ENCODE measurements at places on chromosomes 6 and 20.

DNA sequence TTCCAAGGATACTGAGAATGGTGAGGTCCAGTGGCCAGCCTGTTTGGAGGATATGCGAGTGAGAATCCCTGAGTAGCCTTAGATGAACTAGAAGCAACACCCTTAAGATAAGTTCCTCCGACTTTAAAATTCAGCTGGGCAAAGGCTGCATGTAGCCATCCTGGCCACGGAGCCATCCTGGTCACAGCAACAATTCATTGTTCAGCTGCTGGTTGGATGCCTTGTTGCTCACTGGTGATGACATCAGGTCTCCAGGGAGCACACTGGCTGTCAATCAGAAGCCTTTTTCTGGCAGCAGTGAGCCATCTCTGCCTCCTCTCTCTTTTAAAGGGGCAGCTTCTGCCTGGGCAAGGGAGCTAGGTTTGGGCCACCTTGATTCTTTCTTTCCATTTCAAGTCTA is 22.4 kb upstream of the RIMS4 start:
- no peak for DNase-seq

DNA sequence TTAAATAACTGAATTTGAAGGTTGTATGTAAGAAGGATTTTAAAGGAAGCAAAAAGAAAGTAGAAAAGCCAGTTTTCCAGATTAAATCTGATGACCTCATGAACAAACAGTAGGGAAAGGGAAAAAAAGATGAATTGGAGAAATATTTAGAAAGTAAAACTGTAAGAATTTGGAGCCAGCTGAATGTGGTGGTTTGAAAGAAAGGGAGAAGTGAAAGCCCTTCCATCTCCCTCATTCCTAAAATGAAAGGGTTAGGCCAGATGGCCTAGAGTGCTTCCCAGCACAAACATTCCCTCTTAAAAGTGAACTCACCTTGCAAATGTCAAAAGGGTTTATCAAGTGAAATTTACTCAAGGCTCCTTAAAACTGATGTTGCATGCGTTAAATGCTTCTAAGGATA is 139.3 kb upstream of the COL21A1 start:
- no peak for DNase-seq

- no peak for DNase-seq
Observed at GRCh38 chr6:107578642-107579341, 88.9 kb downstream of the SOBP start.

- DNase-seq, result peak; percentile 63
Observed at GRCh38 chr20:62598761-62599194, 43.5 kb upstream of the SLCO4A1 start.

DNA sequence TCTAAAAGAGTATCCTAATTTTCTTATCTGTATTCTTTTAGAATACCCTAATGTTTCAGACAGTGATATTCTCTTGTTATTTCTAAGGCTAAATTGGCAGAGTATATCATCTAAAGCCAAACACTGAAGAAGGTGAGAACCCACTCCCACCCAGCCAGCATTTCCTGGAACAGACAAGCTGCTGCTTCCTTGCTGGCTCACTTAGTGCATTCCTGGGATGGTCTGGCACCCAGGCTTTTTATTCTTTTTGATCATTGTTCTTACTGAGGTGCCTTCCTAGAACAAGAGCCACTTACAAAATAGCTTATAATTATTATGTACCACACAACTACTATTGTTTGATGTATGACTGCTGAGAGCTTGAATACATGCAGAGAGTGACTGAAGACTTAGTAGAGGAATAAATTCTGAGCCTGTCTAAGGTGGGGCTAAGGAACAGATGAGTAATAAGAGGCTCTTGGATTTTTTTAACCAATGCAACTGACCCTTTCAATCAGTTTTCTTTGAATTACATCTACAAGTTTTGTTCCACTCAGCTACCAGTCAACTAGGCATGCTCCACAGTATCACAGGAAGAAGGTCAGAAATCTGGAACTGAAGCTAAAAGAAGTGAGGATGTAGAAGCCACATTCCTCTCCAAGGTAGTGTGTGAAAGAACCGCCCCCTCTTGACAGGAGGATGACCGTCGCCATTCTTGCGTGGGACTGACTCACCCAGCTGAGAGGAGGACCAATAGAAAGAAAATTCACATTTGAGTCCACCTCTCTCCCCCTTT is 30.1 kb downstream of the PRPH2 start:
- DNase-seq, result no peak

- DNase-seq, result no peak
Observed at GRCh38 chr20:17377231-17377630, 150.4 kb downstream of the PCSK2 start.

- DNase-seq, result no peak
Observed at GRCh38 chr20:46036370-46036769, 7.4 kb downstream of the SLC12A5 start.

DNA sequence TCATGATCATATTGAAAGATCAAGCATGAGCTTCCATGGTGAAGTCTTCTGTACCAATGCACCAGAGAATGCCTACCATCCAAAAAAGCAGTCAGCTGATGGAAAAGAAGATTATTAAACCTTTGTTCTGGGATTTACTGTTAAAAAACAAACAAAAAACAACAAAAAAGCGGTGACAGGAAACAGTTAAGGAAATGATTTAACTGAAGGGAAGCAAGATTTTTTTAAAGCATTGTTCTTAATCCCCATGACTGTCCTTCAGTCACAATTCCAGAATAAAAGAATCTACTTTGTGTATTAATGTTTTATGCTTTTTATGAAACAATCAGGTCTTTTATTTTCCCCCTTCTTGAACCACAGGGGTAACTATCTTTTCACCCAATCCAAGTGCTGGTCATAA is 23.9 kb downstream of the FAM162B start:
- DNase-seq, result no peak

DNA sequence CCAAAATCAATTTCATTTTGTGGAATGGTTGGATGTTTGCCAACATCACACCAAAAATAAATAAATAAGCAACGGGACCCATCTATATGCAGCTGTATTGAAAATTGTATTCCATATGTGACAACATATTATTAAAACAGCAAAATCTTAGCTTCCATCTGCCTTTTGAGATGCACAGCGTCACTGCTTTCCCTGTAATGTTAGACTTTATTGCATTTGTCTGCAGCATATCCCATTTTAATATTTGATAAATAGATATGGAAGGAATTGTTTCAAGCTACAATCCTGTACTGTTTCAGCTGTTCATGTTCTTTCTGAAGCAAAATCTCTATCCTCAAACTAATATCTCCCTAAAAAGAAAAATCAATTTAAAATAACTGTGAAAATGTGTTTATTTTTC is 509.1 kb downstream of the PKHD1 start:
- no peak for DNase-seq

GRCh38 chr20:58008866-58009265 is 219.6 kb downstream of the ANKRD60 start:
- DNase-seq, result no peak

GRCh38 chr20:11445891-11446290 is 471.8 kb upstream of the BTBD3 start:
- DNase-seq, result no peak

DNA sequence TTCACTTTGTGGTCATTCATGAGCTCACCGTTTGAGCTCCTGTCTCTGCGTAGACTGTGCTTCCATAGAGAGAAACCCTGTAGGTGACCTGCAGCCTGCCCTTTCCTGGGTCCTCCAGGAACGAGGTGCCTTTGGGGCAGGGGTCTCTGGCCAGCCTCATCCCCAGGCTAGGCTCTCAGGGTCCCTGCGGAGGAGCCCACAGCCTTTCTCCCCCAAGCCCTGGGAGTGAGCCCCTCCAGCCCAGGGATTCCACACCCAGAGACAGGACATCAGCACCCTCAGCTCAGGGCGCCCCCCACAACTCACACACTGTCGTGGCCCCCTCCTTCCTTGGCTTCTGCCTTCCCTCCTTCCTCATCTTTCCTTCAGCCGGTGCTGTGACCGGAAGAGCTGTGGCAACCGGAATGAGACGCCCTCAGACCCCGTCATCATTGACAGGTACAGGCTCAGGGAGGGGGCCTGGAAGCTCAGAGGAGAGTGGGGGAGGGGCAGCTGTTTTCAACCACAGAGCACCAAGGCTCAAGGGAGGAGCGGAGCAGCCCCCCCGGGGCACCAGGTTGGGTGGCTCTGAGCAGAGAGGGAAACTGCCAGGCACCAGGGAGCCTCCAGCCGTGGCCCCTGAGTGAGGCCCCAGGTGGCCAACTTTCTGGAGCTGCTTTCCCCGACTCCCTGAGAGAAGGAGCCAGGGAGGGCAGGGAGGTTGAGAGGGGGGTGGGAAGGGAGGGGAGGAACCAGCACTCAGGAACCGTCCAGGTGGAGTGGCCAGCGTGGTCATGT is 16.8 kb downstream of the EBF4 start:
- no peak for DNase-seq

GRCh38 chr6:52317841-52318581 is 33.5 kb upstream of the MCM3 start:
- DNase-seq, result no peak

- no peak for DNase-seq
Observed at GRCh38 chr6:109671733-109672132, 19.3 kb downstream of the AK9 start.

GRCh38 chr20:63167026-63167917 is 48.7 kb downstream of the YTHDF1 start:
- no peak for DNase-seq

- no peak for DNase-seq
Observed at GRCh38 chr6:163608204-163608644, 193.7 kb downstream of the QKI start.

DNA sequence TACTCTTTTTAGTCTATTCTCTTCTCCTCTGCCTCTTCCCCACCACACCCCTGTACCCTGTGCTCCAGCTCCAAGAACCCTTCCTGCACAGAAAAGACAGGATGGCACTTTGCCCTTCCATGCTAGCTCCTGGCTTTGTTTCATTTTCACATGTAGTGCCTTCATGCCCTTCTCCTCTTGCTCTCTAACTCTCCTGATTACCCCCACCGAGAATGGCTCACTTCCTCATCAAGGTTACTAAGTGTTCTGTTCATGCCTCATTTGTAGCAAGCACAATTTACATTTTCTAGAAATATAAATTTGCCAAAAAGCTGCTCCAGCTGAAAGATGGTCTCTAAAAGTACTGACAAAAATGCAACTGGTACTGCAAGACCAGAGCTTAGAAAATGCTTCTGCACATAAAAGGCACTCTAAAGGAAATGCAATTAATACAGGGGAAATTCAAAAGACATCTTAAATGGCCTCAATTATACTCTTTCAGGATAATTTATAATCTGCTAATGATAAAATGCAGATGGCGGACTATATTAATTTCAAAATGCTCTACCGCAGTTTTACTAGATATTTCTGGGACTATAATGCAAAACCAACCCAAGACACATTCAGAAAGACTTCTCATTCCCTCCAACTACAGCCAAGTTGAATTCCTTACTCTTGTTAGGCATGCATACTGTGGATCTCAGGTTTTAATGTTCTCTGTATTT is 570.2 kb downstream of the PRKN start:
- DNase-seq, result no peak

- no peak for DNase-seq
Observed at GRCh38 chr6:160226118-160226591, 32.5 kb downstream of the SLC22A2 start.

- no peak for DNase-seq
Observed at GRCh38 chr20:39358052-39358451, 395.9 kb downstream of the DHX35 start.

DNA sequence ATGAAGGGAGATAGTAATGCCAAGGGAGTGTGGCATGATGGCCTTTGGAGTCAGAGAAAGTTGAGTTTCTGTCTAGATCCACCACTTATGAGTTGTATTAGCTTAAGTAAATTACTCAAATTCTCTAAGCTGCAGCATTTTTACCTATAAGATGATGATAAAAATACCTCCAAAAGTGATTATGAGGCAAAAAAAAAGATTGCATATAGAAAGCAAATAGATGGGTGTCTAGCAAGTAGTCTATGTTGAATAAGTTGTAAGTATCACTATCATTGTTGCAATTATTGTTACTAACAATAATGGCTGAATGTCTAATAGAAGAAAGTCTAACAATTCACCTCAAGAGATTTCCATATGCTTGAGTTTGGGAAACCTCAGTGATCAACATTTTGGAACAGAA is 959.2 kb upstream of the GJE1 start:
- DNase-seq, result no peak

- DNase-seq, result no peak
Observed at GRCh38 chr6:74598462-74599393, 607.1 kb downstream of the COL12A1 start.

GRCh38 chr6:148874698-148875293 is 128.0 kb downstream of the UST start:
- no peak for DNase-seq

DNA sequence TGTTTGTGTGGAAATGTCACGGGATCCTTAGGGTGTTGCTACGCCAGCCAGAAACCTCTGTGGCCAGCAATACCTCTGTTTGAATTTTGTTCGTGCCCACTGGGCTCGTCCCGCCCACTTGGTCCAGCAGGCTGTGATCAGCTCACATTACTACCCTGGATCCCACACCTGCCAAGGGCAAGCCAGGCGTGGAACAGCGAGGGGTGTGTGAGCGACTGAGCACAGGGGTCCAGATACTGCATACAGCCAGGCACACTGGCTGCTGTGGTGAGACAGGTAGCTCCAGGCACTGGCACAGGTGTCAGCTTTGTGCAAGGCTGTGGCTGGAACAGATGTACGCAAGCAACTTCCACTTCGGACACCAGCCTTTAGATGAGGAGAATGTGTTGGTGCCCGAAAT is 718.9 kb downstream of the EPHA7 start:
- no peak for DNase-seq

- peak; percentile 29 for DNase-seq
Observed at GRCh38 chr6:34391786-34392496, 528 bp downstream of the NUDT3 start.

- no peak for DNase-seq
Observed at GRCh38 chr6:7085911-7086310, 21.9 kb upstream of the RREB1 start.

- DNase-seq, result no peak
Observed at GRCh38 chr20:6495907-6496306, 271.6 kb upstream of the BMP2 start.

DNA sequence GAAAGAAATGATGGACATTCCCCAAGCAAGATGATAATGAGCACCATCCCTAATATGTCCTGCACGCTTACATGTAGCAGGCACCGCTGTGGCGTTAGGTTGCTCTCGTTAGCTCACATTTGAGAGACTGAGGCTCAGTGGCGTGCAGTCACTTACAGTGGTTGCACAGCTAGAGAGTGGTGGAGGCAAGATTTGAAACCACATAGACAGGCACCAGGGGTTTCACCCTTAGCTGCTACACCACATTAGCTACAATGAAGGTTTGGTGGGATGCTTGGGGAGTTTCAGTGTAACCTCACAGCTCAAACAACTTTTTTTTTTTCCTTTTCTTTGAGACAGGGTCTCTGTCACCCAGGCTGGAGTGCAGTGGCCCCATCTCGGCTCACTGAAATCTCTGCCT is 3.7 kb downstream of the COX4I2 start:
- no peak for DNase-seq

DNA sequence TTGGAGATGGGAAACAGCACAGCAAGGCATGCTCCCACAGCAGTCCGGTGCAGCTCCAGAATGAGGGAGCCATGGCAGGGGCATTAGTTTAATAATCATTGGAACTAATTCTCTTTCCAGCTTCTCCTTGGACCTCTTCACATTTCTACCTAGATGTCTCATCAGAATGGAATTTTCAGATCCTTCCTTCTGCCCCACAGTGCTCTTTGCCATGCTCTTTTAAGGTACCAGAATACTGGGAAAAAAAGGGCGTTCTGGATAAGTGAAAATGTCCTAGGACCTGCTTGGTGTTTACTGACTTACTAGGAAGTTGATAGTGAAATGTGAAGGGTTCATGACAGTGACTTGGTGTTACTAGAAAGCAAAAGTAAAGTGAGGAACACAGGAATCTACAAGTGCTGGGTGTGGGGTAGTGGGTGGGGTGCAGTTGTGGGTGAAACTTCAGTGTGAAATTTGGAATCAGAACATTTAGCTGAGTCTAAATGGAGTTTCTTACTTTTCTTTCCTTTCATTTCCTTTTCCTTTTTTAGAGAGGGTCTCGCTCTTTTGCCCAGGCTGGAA is 207.1 kb downstream of the ARID1B start:
- no peak for DNase-seq
